Aorta (tissue), 5 donors: ENCODE measurements at places on chromosomes 16 and 17. TPM values are rescaled to one million over a fixed set of nuclear protein-coding genes. Genes with fewer than 3 reads are reported as not detected.

DNA sequence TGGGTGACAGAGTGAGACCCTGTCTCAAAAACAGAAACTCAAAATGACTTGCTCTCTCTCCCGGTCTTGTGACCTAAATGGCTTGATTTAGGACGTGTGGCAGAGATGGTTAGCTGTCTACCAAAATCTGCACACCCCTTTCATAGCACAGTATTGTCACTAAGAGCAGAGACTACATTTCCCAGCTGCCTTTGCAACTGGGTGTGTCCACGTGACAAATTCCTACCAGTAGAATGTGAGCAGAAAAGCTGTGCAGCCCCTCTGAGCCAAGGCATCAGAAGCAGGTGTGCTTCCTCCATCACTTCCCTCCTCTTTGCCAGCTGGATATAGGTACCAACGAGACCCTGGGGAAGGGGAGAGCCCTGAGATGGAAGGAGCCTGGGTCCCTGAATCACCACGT, 25.5 kb downstream of the GPR142 start:
- H3K36me3 ChIP-seq, result no peaks in the 10 kb centered on the region
- no peaks in the 10 kb centered on the region for H3K27me3 ChIP-seq
- H3K4me1 ChIP-seq, result no peaks in the 10 kb centered on the region
- no peak overlapping the region for H3K27ac ChIP-seq
- no peak overlapping the region for H3K4me3 ChIP-seq

DNA sequence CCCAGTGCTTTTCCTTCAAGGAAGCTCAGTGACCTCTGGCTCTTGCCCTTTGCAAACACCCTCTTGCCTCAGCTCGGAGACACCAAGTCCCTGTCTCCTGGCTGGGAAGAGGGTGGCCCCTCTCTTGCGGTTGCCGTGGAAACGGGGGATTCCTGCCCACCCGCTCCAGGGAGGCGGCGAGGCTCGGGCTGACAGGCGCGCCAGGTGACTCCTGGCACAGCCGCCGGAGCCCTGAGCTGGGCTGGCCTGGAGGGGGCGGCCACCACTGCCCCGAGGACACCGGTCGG, 71.4 kb downstream of the ABR start:
- H3K4me3 ChIP-seq, result peak overlapping the region; percentile 88
- H3K27me3 ChIP-seq, result no peaks in the 10 kb centered on the region
- peak; percentile 59 for DNase-seq

DNA sequence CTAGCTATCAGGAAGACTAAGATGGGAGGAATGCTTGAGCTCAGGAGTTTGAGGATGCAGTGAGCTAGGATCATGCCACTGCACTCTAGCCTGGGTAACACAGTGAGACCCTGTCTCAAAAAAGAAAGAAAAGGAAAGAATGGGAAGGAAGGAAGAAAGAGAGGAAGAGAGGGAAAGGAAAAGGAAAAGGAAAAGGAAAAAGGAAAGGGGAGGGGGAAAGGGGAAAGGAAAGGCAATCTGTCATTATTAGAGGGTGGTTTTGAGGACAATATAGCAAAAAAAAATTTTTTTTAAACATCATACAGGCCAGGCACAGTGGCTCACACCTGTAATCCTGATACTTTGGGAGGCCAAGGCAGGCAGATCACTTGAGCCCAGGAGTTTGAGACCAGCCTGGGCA, 20.4 kb downstream of the JUP start:
- H3K27me3 ChIP-seq, result no peaks in the 10 kb centered on the region
- no peak for DNase-seq
- H3K4me3 ChIP-seq, result no peak overlapping the region
- no peaks in the 10 kb centered on the region for H3K4me1 ChIP-seq

- no peak for DNase-seq
- H3K4me1 ChIP-seq, result peaks cover 6% of the 10 kb centered on the region
- no peaks in the 10 kb centered on the region for H3K27me3 ChIP-seq
- H3K4me3 ChIP-seq, result no peak overlapping the region
- H3K27ac ChIP-seq, result no peak overlapping the region
- H3K36me3 ChIP-seq, result no peaks in the 10 kb centered on the region
Observed at GRCh38 chr16:54632322-54633220, 298.1 kb upstream of the IRX5 start.

DNA sequence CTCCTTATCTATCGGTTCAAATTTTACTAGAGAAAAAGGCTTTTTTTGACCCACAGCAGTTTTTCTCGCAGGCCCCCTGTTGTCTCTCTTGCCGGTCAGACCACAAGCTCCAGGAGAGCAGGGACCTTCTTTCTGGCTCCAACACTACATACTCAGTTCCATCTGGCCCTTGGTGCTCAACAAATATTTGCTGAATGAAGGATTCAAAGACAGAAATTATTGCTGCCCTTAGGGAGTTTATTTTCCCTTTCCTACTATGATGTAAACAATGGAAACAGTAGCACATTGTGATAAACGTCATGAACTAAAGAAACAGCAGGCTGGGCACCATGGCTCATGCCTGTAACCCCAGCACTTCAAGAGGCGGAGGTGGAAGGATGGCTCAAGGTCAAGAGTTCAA, 59.0 kb upstream of the ATP2A3 start:
- H3K36me3 ChIP-seq, result peaks cover 14% of the 10 kb centered on the region
- no peak overlapping the region for H3K4me3 ChIP-seq
- H3K4me1 ChIP-seq, result no peaks in the 10 kb centered on the region
- H3K27me3 ChIP-seq, result no peaks in the 10 kb centered on the region
- DNase-seq, result no peak

Gene KRTAP9-8
- not detected for polyA plus RNA-seq

DNA sequence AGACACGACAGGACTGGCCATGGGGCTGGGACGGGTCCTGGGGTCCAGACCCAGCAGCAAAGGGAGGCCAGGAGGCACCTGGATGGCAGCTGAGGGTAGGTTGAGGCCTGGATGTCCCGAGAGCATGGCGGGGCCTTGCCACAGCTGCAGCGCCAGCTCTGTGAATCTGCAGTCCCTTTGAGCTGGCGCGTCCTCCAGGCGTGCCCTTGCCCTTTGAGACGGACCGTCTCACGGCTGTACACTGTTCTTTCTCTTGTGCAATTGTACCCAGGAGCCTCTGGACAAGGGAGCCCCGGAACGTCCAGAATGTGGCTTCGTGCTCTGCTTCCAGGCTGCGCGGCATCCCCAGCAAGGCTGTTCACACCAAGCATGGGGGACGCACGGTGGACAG, 69.5 kb upstream of the CIBAR2 start:
- H3K4me3 ChIP-seq, result no peak overlapping the region
- no peaks in the 10 kb centered on the region for H3K36me3 ChIP-seq
- no peaks in the 10 kb centered on the region for H3K27me3 ChIP-seq
- no peaks in the 10 kb centered on the region for H3K4me1 ChIP-seq
- no peak for DNase-seq

DNA sequence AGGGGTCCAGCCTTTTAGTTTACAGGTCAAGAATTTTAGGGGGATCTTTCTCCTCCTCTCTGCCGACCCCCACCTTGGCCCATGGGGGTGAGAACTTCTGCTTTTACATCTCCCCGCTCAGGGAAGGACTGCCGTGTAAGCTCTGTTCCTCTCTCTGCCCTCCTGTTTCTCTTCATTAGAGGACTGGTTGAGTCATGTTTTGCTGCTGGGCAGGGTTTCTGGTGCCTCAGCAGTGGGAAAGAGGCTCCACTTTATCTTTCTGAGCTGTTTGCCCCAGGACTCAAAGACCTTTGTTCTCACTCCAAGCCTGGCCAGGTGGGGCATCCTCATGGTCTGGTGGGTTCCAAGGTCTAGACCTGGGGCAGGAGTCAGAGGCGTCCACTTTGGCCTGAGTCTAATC, 93.0 kb downstream of the UTP18 start:
- no peak overlapping the region for H3K4me3 ChIP-seq
- DNase-seq, result no peak
- peaks cover 6% of the 10 kb centered on the region for H3K4me1 ChIP-seq
- no peaks in the 10 kb centered on the region for H3K36me3 ChIP-seq
- H3K27ac ChIP-seq, result no peak overlapping the region

GRCh38 chr17:39200070-39200879, at the start of gene RPL19:
Gene RPL19 (plus strand): TSS chr17:39200283. CDS start chr17:39200345, 62 bp downstream.
- H3K27ac ChIP-seq, result peak within 1 kb of the TSS; percentile 97
- H3K4me1 ChIP-seq, result peaks cover 3% of the 10 kb centered on the region
- H3K36me3 ChIP-seq, result peaks cover 3% of the 10 kb centered on the region
- H3K4me3 ChIP-seq, result peak within 1 kb of the TSS; percentile 70
- peak; percentile 92 for DNase-seq
- H3K27me3 ChIP-seq, result no peaks in the 10 kb centered on the region

DNA sequence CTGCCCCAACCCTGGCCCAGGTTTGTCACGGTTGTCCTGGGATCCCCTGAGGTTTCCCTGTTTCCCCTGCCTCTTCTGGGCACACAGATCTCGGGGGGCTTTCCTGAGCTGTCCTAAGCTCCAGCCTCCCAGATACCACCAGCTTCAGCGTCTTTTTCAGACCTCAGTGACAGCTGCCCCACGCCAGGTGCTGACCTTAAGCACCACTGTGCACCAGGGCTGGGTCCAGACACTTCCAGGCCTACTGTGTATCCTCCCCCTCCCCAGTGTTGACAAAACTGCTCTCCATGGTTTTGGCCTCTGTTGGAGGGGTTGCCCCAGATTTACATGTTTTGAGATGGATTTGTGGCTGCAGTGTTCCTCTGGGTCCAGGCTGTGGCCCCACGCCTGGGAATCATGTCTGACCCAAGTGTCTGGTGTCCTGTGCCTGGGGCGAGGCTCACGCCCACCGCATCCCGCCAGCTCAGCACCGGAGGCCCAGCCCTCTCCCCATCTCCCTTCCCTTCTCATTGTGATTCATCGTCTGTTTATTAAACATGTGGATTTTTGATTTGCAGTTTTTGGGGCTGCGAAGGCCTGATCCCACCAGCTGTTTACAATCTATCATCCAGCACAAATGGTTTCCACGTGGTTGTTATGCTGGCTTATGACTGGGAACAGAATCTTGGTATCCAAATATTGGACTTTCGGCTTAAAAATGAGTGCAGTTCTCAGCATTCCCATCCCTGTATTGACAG, 82.1 kb downstream of the METRNL start:
- H3K27ac ChIP-seq, result no peak overlapping the region
- peak; percentile 54 for DNase-seq
- no peaks in the 10 kb centered on the region for H3K36me3 ChIP-seq
- H3K27me3 ChIP-seq, result no peaks in the 10 kb centered on the region
- no peak overlapping the region for H3K4me3 ChIP-seq

- H3K27me3 ChIP-seq, result no peaks in the 10 kb centered on the region
- no peak overlapping the region for H3K27ac ChIP-seq
- no peak overlapping the region for H3K4me3 ChIP-seq
- no peaks in the 10 kb centered on the region for H3K4me1 ChIP-seq
- H3K36me3 ChIP-seq, result no peaks in the 10 kb centered on the region
Observed at GRCh38 chr17:71482625-71483024, 638.2 kb upstream of the SOX9 start.

- H3K27me3 ChIP-seq, result no peaks in the 10 kb centered on the region
- no peaks in the 10 kb centered on the region for H3K36me3 ChIP-seq
- no peaks in the 10 kb centered on the region for H3K4me1 ChIP-seq
- DNase-seq, result no peak
- H3K27ac ChIP-seq, result no peak overlapping the region
- H3K4me3 ChIP-seq, result no peak overlapping the region
Observed at GRCh38 chr16:24493821-24494220, 45.5 kb upstream of the RBBP6 start.
